ENCODE measurements at places on chromosomes 16 and 17.

- no peak for DNase-seq
These were observed 118.9 kb downstream of the PARN start for GRCh38 chr16:14510939-14511799.

GRCh38 chr17:48429638-48430586, at the start of gene SKAP1:
Gene SKAP1, minus strand, starts transcription at chr17:48430214.
- no peak for DNase-seq

- DNase-seq = peak; percentile 41
These were observed at the start of gene ALDOC for GRCh38 chr17:28576758-28577465. Gene ALDOC, minus strand, starts transcription at chr17:28576895. Its CDS starts 1,363 bp downstream, at chr17:28575532.

- DNase-seq = peak; percentile 89
These were observed 222.1 kb downstream of the RBFOX3 start for GRCh38 chr17:79388556-79389295.

DNA sequence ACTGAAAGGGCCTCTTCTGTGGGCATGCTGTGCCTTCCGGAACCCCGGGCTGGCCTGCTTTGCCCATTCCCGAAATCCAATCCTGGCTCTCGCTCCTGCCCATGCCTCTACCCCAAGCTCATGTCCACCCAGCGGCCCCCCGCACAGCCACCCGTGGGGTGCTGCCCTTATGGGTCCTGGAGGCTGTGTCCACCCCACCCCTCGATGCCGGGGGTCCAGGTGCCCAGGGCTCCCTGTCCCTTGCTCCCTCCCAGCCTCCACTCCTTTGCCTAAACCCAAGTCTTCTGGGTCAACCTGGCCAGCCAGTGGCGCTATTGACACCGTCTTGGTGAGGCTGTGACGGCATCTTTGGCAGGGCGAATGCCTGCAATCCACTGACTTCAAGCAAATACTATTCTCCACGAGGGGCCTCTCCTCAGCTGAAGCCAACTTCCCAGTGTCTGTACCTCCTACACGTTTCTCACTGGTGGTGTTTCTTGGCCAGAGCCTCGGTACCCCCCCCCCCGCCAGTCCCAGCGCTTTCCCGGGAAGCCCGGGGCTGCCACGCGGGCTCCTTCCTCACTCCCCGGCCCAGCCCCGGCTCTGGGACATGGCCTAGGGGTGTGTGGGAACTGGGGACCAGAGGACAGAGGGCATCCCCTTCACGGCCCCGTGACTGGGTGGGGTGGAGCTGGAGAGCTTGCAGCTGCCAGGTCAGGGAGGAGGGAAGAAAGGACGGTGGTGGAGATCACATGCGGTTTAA, 12.2 kb upstream of the DUS1L start:
- no peak for DNase-seq

GRCh38 chr16:49834531-49835151, 21.3 kb downstream of the ZNF423 start:
- peak; percentile 92 for DNase-seq

DNA sequence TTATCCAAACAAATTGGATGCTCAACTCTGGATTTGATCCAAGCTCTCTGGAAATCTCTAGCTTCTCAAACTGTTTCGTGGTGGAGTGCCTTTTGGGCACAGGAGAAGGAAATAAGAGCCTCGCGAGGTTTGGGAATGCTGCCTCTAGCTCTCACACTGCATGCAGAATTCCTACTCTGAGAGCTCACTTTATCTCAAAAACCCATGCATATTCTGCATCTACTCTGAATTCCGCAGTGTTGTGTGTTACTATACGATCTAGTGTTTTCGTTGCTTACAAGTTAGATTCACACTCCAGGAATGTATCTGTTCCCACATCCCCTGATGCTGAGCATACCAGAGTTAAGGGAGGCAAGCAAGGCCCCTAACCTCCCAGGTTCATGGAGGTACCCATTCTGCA, 462.7 kb downstream of the WWOX start:
- DNase-seq = no peak

DNA sequence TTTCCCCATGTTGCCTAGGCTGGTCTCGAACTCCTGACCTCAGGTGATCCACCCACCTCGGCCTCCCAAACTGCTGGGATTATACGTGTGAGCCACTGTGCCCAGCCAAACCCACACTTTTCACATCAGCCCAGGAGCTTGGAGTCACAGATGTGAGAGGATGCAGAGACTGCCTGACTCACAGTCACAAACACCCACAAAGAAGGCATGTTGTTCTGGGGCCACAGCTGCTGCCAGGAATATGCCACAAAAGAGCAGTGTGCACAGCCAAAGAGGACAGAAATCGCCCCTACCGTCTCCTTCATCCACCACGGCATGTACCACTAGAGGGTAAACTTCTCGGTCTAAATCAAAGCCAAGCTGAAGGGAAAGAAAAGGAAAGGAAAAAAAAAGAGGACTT, 25.1 kb upstream of the FOXJ1 start:
- no peak for DNase-seq

DNA sequence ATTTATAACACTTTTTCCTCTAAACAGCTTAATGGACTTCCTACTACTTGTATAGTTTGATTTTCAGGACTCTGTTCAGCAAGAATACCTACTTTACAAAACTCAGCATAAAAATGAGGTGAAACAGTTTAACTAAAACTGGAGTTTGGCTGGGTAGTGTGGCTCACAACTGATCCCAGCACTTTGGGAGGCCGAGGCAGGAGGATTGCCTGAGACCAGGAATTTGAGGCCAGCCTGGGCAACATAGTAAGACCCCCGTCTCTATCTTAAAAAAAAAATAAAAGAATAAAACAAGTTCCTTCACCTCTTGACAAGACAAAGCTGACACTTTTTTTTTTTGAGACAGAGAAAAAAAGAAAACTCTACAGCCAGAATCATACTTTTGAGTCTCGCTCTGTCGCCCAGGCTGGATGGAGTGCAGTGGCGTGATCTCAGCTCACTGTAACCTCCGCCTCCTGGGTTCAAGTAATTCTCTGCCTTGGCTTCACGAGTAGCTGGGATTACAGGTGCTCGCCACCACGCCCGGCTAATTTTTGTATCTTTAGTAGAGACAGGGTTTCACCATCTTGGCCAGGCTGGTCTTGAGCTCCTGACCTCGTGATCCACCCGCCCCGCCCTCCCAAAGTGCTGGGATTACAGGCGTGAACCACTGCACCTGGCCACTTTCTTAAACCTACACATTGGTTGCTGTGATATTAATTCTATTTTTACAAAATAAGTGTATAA, 2.6 kb downstream of the PDF start:
- no peak for DNase-seq

DNA sequence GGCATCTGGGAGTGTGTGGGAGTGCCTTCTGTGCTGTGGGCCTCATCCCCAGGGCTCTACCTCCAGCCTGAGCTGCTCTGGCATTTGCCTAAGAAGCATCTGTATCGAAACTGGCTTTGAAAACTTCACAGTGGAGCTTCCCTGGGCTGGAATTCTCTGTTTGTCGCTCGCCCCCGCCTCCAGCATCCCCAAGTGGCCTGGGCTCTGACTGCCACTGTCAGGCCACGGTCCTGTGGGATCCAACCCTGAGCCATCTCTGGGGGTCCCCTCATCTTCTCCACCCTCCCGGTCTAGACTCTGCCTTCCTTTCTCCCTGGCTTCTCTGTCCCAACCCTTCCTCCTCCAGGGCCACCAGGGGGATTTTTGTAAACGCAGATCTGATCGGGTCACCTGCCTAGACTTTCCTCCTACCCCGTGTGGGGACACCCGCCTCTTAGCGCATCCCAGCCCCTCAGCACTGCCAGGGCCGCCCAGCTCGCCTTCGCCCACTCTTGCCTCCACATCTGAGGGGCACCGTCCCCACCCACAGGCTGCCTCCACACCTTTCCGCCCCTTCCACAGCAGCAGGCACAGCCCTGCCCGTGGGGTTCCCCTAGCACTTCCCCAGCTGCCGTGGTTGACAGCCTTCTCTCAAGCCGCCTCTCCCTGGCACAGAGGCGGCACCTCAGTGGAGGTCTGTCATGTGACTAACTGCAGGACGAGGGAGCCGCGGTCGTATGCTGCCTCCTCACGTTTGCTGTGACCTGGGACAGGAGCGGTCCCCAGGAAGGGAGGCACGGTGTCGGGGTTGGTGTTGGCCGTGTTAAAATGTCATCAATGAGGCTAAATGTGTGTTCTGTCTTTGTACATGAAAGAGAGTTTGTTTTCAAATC, 12.0 kb downstream of the TBC1D24 start:
- peak; percentile 46 for DNase-seq

DNA sequence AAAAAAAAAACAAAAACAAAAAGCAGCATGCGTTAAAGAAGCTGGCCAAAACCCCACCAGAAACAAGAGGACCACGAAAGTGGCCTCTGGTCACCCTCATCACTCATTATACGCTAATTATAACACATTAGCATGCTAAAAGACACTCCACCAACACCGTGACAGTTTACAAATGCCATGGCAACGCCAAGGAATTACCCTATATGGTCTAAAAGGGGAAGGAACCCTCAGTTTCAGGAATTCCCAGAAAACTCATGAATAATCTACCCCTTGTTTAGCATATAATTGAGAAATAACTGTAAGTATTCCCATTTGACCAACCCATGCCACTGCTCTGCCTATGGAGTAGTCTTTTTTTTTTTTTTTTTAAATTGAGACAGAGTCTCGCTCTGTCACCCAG, 77.6 kb downstream of the EMP2 start:
- no peak for DNase-seq

GRCh38 chr17:36742267-36743000, 141.1 kb downstream of the MRM1 start:
- peak; percentile 15 for DNase-seq

DNA sequence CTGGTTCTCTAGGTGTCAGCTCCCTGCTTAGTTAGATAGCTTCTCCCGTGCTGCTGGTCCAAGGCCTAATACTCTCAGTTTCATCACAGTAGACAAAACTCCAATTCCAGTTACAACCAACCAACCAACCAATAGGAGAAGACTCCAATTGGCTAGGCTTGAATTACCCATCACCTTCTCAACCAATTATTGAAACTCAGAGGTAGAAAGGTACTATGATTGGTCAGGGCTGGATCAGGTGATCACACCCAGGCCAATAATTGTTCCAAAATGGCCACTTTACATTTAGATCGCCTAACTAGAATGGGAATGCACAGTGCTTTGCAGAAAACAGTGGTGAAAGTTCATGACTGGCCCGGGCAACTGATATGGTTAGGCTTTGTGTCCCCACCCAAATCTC, 49.5 kb upstream of the CRHR1 start:
- no peak for DNase-seq

DNA sequence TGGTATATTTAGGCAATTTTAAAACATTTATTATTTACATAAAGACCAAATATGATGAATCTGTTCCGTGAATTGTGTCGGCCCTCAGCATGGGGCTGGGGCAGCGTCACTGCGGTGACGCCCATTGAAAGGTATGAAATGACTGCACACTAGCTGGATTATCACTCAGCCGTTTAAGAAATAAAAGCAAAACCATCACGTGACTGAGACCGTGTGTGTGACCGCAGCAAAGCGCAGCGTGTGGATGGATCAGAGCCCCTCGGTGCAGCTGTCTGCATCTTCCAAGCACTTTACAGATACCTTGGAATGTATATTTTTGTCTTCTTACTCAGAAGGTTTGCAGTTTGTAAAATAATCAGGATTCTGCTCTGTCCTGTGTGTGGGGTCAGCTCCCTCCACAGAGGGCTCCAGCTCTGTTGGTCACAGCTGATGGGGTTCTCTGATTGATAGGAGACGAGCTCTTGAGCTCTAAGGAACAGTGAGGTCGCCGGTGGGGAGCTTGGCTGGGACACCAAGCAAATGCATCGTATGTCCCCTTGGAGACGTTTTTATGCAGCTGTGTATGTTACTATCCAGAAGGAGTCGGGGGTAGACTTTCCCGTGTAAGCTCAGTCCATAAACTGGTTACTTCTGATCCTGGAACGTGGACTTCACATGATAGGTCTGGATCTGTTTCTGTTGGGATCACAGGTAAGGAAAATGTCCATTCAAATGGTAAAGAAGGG, 45.1 kb downstream of the WDR45B start:
- no peak for DNase-seq

DNA sequence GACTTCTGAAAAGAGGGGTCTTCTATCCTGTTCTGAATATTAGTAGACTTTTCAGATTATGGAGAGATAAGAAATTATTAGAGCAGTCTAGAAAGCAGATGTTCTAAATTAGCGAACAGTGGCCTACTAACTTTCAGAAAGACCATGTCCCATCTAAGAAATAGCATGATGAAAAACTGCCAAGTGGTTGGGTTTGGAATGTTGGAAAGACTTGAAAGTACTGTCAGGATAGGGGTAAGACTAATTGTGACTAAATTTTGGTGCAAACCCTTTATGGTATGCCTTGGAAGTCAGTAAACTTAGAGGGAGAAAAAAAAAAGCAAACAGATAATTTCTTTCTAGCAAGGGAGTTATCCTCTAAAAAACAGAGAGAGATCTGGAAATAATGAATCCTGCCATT, 41.1 kb downstream of the TANGO6 start:
- DNase-seq = no peak

- DNase-seq = no peak
These were observed 37.8 kb downstream of the GLG1 start for GRCh38 chr16:74568961-74569631.

DNA sequence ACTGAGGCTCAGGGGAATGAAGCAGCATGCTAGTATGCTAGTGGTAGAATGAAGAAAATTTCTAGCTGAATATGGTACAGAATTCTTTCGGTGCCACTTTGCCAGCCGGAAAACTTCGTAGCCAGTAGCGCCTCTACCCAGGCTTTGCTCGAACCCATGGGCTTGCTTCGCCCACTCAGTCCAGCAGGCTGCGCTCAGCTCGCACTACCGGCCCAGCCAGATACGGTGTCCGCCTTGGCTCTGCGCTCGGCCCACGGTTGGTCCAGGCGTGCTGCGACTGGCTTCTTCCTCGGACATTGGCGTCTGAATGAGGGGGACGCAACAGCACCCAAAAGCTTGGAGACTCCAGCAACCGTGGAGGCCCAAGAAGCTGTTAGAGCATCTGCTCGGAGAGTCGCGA, 372.5 kb upstream of the CDH8 start:
- no peak for DNase-seq

DNA sequence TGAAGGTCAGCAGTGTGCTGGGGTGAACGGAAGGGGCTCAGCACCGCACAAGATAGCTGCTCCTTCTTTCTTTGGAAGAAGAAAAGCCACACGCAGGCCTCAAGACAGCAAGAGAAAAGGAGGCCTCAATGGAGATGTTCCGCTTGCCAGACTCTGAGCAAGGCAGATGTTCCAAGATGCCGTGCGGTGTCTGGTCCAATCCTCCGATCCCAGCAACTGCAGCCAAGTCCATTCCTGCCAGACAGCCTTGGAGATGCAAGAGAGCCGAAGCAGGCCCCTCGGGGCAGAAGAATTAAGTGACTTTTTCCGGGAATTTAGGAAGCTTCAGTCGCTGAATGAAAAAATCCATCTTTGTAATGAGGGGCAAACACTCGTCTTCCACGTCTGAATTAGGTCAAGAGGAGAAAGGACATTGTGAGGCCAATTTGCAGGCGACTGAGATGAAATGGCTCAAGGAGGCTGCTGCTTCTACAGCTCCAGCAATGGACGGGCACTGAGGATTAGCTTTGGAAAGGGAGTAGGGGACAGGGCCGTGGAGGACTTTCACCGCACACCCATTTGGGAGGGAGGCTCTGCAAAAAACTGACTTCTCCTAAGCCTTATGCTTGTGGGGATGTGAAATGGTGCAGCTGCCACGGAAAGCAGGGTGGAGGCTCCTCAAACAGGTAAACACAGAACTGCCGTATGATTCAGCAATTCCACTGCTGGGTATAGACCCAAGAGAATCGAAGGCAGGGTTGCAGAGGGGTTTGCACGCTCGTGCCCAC, 44.7 kb downstream of the RPH3AL start:
- DNase-seq = no peak
